Heart right ventricle (tissue), 16 donors: ENCODE measurements at places on chromosomes 13 and 19.
A peak's percentile ranks its signal among the peaks of the same experiment; 100 is the strongest.

DNA sequence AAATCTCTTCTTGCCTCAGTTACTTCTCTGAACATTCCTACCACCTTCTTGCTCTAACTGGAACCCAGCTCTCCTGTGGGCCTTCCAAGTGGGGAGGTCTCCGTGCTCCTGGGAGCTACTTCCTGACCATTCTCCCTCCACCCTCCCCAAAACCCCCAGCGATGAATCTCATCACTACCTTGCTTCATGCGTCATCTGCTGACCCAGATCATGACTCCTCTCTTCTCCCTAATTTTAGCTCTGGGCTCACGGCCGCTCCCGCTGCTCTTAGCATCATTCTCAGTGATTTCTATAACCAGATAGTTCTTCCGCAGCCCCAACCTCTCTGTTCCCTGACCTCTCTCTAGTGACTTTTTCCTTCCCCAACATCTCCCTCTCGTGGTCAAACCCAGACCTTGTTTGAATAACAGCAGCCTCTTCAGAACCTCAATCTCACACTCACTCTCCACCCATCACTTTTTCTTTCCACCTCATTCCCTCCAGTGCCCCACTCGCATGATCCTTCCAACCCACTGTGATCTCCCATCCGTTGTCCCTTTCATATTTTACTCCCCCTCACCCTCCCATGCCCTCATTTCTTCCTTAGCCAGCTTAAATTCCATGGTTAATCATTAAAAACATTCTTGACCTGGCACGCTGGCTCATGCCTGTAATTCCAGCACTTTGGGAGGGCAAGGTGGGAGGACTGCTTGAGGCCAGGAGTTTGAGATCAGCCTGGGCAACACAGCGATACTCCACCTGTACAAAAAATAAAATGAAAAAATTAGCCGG is 21.8 kb downstream of the MRPS12 start:
- no peaks in the 10 kb centered on the region for H3K36me3 ChIP-seq
- no peak for DNase-seq

DNA sequence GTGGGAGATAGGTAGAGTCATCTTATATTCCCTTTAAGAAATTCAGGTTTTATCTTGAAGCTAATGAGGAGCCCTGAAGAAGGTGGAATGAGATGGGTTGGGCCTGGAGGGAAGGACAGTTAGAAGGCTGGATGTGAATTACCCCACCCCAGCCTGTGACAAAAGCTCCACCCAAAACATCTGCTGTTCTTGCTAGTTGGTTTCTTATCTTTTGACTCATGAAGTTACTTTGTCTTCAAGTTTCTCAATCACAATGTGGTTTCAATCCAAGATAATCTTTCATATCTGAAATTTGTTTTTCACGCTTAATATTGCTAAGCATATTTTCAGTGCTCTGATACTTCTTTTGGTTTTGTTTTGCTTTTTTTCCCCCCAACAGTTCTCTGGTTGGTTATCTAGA is 38.3 kb upstream of the HMGB1 start:
- H3K36me3 ChIP-seq: no peaks in the 10 kb centered on the region
- H3K27ac ChIP-seq: no peak overlapping the region
- H3K4me1 ChIP-seq: no peaks in the 10 kb centered on the region
- no peaks in the 10 kb centered on the region for H3K27me3 ChIP-seq
- no peak overlapping the region for H3K4me3 ChIP-seq

GRCh38 chr19:7665076-7665475 is 3.8 kb upstream of the RETN start:
- no peaks in the 10 kb centered on the region for H3K27me3 ChIP-seq
- H3K27ac ChIP-seq: no peak overlapping the region

DNA sequence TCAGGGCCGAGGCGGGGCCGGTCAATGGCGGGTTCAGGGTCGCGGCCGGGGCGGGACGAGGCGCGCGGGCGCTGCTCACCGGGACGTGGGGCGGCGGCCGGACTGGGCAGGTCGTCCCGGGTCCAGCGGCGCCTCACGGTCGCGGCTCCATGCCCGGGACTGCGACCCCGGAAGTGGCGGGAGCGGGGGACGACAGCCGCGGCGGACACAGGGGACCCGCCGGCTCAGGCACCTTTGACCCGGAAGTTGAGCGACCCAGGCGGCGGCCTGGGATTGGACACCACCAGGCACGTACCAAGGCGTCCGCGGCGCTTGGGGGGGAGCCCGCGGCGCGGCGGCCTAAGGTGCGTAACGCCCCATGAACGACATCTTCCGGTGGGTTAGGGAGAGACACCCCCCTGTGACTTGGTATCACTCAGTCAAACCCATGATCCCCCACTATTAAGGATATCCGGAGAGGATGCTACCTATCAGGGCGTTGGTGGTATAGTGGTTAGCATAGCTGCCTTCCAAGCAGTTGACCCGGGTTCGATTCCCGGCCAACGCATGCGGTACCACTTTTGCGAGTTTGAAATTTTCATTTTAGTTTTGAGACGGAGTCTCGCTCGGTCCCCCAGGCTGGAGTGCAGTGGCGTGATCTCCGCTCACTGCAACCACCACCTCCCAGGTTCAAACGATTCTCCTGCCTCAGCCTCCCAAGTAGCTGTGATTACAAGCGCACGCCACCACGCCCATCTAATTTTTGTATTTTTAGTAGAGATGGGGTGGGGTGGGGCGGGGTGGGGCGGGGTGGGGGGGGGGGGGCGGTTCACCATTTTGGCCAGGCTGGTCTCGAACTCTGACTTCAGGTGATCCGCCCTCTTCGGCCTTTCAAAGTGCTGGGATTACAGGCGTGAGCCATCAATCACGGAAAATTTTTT is at the start of gene DPP9:
DPP9 (minus strand) TSS at position 248 of the 920 bp plus-strand sequence. CDS start 3,936 bp downstream, outside the sequence.
- DNase-seq: peak; percentile 97
- no peaks in the 10 kb centered on the region for H3K36me3 ChIP-seq
- no peaks in the 10 kb centered on the region for H3K27me3 ChIP-seq

DNA sequence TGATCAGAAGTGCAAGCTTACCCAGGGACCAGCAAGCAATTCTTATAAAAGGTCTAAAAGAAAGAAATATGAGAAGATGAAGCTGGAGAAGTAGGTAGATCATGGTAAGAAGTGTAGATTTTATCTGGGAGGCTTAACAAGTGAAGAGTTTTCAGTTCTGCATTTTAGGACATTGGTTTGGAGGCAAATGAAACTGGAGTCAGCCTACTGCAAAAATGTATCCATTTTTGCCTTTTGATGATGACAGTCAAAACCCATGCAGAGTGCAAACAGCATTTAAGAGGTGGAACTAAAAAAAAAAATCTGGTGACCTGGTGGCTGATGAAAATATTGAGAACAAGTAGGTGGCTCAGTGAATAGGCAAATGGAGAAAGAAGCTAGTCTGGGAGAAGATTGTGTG is 216.9 kb downstream of the DNAJC15 start:
- H3K27ac ChIP-seq: no peak overlapping the region
- no peaks in the 10 kb centered on the region for H3K27me3 ChIP-seq
- H3K36me3 ChIP-seq: no peaks in the 10 kb centered on the region

- H3K4me3 ChIP-seq: no peak overlapping the region
- peaks cover 40% of the 10 kb centered on the region for H3K4me1 ChIP-seq
- peak overlapping the region; percentile 99 for H3K27ac ChIP-seq
- DNase-seq: no peak
These were observed 1.6 kb downstream of the SLC46A3 start for GRCh38 chr13:28717170-28717569.

DNA sequence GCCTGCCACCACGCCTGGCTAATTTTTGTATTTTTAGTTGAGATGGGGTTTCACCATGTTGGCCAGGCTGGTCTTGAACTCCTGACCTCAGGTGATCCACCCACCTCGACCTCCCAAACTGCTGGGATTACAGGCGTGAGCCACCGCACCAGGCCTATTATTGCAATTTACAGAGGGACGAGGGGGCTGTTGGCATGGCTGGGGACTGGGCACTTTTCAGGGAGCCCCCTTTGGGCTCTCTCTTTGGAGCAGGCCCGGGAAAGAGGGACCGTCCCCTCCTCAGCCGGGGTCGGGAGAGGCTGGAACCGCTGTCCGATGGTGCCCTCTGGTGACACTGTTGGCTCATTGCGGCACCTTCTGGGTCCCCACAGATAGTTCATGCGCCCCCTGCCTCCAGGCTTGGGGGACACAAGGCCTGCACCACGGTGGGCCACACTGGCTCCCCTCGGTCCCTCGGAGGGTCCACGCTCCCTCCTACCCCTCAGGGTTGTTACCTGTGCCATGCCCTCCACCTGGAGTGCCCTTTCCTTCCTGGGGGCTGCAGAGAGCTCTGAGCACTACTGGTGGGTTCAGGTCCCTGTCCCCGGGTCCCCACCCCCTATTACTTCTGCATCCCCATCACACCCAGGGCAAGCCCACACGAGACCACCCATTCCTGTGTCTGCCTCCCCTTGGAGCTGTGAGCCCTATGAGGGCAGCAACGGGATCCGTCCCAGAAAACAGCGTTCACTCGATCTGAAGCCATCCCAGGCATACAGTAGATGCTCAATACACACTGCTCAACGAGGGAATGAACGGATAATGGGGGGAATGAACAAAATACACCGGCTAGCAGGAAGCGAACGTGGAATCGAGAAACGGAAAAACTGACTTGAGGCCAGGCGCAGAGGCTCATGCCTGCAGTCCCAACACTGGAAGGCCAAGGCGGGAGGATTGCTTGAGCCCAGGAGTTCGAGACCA is 12.5 kb downstream of the FEM1A start:
- no peaks in the 10 kb centered on the region for H3K36me3 ChIP-seq
- H3K27ac ChIP-seq: no peak overlapping the region
- H3K4me3 ChIP-seq: no peak overlapping the region
- H3K4me1 ChIP-seq: no peaks in the 10 kb centered on the region
- no peaks in the 10 kb centered on the region for H3K27me3 ChIP-seq

- H3K4me1 ChIP-seq: no peaks in the 10 kb centered on the region
- H3K4me3 ChIP-seq: no peak overlapping the region
- no peak for DNase-seq
- H3K36me3 ChIP-seq: no peaks in the 10 kb centered on the region
- H3K27ac ChIP-seq: no peak overlapping the region
These were observed 12.1 kb upstream of the URAD start for GRCh38 chr13:28000567-28000966.

GRCh38 chr13:84655677-84656076 is 773.4 kb upstream of the SLITRK1 start:
- H3K4me1 ChIP-seq: peaks cover 8% of the 10 kb centered on the region
- no peak overlapping the region for H3K4me3 ChIP-seq
- no peak overlapping the region for H3K27ac ChIP-seq
- no peak for DNase-seq

DNA sequence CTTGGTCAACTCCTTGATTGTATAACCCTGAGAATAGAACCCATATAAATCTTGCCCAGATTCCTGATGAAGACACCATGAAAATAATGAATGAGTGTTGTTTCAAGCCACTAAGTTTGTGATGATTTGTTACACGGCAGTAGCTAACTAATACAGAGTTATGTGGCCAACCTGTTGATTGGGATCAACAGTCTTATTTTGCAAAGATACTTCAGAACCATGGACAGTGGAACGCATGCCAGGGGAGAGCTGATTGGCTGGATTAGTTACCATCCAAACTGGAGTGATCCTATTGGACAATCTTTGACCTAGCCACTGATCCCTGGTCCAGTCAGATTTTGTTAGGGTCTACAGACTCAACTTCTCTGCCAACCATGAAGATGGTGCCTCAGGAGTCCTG is 26.6 kb downstream of the CD70 start:
- H3K4me1 ChIP-seq: no peaks in the 10 kb centered on the region
- no peaks in the 10 kb centered on the region for H3K36me3 ChIP-seq
- peaks cover 5% of the 10 kb centered on the region for H3K27me3 ChIP-seq
- DNase-seq: no peak
- no peak overlapping the region for H3K4me3 ChIP-seq
- H3K27ac ChIP-seq: no peak overlapping the region

- no peak for DNase-seq
- H3K27me3 ChIP-seq: no peaks in the 10 kb centered on the region
- H3K4me3 ChIP-seq: no peak overlapping the region
- peaks cover 41% of the 10 kb centered on the region for H3K36me3 ChIP-seq
- H3K27ac ChIP-seq: no peak overlapping the region
- no peaks in the 10 kb centered on the region for H3K4me1 ChIP-seq
These were observed 62.1 kb downstream of the PEPD start for GRCh38 chr19:33459222-33460090.

DNA sequence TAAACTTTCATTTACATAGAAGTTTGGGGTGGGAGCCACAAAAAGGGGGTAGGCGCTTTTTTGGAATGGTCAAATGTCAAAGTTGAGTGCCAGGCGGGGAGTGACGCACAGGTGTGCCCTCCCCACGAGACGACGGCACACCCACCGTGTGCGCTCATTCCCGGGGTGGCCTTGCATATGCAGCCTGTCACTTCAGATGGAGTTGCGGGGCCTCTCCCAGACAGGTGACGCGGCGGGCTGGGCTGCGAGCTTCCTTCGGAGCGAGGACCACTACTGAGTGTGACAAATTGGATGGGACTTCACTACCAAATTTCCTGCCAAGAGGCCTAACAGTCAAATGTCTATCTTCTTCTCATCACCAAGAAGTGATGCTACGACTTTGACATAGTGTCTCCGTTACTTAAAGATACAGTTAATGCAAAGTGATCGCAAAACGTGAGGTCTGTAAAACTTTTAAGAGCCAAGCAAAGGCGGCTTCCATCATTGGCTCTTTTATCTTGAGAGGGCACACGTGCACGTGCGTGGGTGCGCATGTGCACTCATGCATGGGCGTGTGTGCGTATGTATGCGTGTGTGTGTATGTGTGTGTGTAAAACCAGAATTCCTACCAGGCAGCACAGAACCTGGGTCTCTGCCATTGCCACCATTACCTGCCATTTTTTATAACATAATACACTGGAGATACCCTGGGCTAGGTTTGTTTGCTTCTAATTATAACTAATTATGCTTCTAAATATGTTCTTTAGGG is 43.1 kb downstream of the TSHZ3 start:
- no peak overlapping the region for H3K4me3 ChIP-seq
- H3K4me1 ChIP-seq: no peaks in the 10 kb centered on the region
- no peak for DNase-seq
- no peak overlapping the region for H3K27ac ChIP-seq
- H3K36me3 ChIP-seq: no peaks in the 10 kb centered on the region
- H3K27me3 ChIP-seq: no peaks in the 10 kb centered on the region

- no peak overlapping the region for H3K27ac ChIP-seq
- H3K4me3 ChIP-seq: no peak overlapping the region
- H3K36me3 ChIP-seq: no peaks in the 10 kb centered on the region
- no peaks in the 10 kb centered on the region for H3K4me1 ChIP-seq
These were observed 57.3 kb upstream of the UBL3 start for GRCh38 chr13:29907670-29908069.

DNA sequence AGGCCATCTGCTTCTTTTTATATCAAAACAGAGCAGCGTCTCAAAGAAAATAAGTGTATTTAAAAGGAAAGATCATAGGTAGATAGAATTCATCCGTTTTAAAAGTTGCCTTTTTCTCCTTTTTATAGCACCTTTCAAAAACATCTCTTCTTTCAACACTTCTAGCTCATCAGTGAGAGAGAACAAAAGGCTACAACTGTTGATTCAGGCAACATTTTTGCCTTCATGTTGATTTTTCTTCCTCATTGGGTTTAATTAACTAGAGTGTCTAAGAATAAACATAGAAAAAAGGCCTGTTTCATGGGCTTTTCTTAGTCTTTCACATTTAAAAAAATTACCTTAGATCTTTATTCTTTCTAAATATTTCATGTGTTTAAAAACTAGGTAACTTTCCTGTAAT is 13.6 kb downstream of the COL4A2 start:
- H3K4me3 ChIP-seq: no peak overlapping the region
- no peak for DNase-seq
- H3K27ac ChIP-seq: peak overlapping the region; percentile 71
- H3K27me3 ChIP-seq: no peaks in the 10 kb centered on the region
